Uterine smooth muscle cell (primary cell): ENCODE measurements at places on chromosomes 1 and 21. TPM values are rescaled to one million over a fixed set of nuclear protein-coding genes. Genes with fewer than 3 reads are reported as not detected.

Gene IRF6
- 0.44 and 0.62 TPM in 2 replicates for total RNA-seq

Gene SASS6
- 2.1 and 7.2 TPM in 2 replicates for total RNA-seq

Gene FMO4
- total RNA-seq, result 1.7 and 4.0 TPM in 2 replicates

Gene RGS16
- total RNA-seq, result 0.22 and 1.00 TPM in 2 replicates

Gene APCS
- total RNA-seq, result not detected in 2 replicates

Gene TTC39A
- total RNA-seq, result 1.4 and 2.2 TPM in 2 replicates

Gene CD34
- total RNA-seq, result 0.25 TPM in 1 of 2 replicates, not detected in the other

Gene CFAP107
- 0.12 TPM in 1 of 2 replicates, not detected in the other for total RNA-seq

Gene SLC25A34
- 0.44 and 0.62 TPM in 2 replicates for total RNA-seq

Gene GSTM1
- total RNA-seq, result 0.37 and 15.3 TPM in 2 replicates

Gene TRIM58
- 0.37 and 0.66 TPM in 2 replicates for total RNA-seq

Gene RGS7
- total RNA-seq, result 0.62 and 0.77 TPM in 2 replicates

Gene PDC
- not detected in 2 replicates for total RNA-seq
